ENCODE measurements at places on chromosomes 4 and X.

DNA sequence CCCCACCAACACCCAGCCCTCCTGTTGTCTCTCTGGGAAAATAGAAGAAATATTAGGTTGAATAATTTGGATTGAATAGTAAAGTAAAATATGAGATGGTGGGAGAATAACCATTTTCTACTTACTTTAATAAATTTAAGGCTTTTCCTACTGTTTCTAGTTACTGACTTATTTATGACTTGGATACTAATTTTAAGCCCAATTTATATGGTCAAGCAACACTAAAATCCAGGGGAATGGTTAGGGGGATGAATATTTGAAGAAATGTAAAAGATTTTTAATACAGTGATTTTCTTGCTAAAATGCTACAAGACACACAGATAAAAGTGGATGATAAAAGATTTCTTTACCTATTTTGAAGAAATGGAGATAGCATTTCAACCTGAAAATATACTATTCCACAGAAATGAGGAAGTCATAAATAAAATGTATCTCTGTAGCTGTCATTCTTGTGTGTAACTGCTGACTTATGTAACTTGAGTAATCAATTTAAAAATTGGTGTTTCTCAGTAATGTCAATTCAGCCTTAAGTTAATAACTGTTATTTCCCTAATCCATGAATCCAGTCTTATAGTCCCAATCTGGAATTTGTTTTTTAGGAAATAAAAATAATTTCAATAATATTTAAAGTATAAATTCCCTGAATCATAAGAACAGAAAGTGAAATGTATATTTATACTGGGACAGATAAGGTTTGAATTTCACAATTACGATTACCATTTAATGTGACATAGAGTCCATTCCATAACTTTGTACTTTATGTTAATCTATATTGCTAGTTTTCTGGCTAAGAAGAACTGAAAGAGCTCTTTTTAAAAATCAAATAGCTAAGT is 24.3 kb upstream of the IL2 start:
- no peak for DNase-seq

GRCh38 chr4:40730091-40730679 is 19.6 kb upstream of the NSUN7 start:
- no peak for DNase-seq

DNA sequence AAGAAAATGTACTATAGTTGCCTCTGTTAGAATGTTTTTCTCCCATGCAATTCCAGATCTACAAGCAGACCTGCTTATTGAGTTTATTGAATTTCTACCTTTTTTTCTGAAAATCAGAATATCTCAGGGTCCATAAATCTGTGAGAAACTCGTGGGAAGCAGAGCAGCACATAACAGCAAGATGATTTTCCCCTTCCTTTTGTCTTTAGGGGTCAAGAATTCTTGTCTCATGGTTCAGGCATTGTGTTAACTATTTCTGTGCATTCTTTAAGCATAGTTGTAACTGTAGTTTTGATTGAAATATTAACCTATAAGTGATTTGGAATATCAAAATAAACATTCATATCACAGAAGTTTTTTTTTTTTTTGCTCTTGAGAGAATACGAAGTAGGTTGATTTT is 11.4 kb downstream of the EDNRA start:
- no peak for DNase-seq

DNA sequence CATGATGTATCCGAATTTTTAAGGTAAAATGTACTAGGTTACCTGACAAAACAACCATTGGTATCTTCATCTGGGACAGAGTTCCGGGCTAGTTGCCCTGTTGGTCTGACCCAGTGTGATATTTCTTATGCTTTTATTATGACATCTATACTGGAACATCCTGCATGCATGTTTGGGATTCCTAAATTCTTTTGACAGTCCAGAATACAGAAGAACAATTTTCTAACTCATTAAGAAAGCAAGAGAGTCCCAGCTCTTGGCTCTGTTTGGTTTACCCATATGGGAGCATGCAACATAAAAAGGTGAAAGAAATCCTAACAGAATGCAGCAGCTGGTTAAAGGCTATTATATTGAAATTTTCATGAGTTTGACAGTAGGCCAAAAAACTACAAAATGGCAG is 247.7 kb upstream of the FTHL17 start:
- DNase-seq = no peak

DNA sequence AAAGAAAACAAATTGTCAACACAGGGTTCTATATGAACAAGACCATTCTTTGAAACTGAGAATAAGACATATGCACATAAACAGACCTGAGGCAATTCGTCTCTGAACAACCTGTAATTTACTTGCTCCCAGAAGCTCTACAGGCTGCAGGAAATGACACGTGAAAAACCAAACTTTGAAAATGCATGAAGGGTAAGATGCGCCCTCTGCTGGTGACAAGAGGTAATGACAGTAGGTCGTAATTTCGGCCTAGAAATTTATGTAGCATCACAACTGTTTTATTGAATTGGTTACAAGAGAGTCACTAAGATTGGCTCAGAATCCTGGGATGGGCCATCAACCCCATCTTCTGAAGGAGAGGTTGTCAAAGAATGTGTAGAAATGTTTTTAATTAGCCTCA is 276.5 kb downstream of the PPP4R3C start:
- no peak for DNase-seq

DNA sequence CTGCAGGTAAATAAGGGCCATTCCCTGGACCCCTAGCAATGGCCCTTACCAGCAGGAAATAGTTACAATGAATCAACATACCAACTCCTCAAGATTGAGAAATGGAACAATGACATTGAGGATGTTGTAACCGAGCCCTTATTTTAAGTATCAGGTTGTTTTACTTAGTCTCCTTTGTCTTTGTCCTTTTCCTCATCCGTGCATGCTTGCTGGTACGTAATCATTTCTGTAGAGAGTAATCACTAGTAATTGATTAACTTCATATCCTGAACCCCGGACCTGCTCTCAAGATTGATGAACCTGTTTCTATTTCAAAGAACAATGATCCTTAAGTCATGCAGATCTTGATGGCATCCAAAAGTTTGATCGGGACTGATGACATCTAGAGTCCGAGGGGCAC is 98.6 kb upstream of the LANCL3 start:
- DNase-seq = no peak

GRCh38 chr4:186201535-186202230 is 10.3 kb downstream of the CYP4V2 start:
- no peak for DNase-seq

DNA sequence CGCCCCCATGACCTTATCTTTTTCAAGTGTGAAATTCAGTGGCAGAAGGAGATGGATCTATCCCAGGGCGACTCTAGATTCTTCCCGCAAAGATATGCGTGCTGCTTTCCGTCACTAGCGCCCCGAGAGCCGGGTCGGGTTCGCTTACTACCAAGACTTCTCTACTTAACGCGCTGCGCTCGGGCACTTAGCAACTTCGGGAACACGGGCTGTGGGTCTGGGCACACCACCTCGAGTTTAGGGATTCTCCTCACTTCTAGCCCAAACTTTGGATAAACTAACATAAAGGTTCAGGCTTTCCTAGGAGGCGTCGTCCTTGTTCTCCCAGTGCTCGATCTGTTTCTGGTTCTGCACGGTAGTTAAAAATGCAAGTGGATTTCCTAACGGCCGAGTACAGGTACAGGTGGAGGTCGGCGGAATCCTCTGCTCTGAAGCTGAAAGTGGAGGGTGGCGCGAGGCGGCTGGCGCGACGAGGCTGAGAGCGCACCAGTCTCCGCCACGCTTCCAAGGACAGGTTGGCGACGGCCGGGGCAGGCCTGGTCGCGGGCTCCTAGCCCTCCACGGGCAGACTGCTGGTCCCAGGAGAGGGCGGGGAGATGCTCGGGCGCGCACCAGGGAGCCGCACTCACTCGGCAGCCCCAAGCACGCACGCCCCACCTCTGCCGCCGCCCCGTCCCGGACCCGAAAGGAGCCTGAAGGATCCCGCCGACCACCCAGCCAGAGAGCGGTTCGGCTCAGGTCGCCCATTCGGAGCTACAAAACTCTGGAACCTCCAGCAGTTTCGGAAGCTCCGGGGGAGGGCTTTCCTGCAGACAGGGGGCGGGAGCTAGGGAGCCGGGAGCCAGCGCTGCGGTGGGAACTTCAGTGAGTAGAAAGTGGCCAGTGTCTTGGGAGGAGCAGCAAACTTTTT is 100.8 kb upstream of the TENM3 start:
- DNase-seq = peak; percentile 3

GRCh38 chr4:98517218-98518021 is 141.0 kb downstream of the TSPAN5 start:
- DNase-seq = no peak

DNA sequence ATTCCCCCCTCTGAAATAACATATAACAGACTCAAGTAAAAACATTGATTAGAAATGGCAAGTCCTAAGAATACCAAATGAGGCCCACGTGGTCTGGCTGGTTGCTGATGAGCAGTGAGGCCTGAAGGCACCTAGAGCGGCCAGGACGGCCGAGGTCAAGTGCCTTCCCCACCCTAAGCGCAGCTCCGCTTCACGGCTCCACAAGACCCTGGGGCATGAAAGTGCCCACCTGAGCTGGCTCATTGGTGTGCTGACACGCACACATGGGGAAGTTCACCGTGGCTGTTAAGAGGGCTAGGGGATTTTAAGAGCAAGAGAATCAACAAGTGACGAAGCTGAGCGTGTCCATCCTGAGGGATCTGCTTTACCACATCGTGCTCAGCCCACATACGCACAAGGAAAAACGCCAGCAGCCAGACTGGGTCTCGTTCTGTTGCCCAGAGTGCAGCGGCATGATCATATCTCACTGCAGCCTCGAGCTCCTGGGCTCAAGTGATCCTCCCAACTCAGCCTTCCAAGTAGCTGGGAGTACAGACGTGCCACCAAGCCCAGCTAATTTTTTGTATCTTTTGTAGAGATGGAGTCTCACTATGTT is 22.4 kb downstream of the DCTD start:
- no peak for DNase-seq

DNA sequence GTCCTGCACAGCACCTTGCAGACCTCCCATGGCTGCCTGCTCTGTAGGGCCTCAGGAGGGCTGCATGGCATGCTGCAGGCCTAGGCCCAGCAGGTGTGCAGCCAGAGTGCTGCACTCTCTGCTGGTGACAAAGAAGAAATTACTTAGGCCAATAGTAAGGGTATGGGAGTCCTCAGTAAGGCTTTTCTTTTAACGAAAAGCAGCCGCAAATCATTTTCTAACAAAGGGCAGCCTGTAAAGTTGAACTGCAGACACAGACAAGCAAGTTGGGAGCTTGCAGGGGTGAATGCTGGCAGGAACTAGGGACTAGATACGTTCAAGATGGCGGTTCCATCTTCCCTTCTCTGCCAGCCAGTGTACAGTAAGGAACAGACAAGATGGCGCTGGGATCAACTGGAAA is 22.4 kb upstream of the UBA6 start:
- DNase-seq = no peak

DNA sequence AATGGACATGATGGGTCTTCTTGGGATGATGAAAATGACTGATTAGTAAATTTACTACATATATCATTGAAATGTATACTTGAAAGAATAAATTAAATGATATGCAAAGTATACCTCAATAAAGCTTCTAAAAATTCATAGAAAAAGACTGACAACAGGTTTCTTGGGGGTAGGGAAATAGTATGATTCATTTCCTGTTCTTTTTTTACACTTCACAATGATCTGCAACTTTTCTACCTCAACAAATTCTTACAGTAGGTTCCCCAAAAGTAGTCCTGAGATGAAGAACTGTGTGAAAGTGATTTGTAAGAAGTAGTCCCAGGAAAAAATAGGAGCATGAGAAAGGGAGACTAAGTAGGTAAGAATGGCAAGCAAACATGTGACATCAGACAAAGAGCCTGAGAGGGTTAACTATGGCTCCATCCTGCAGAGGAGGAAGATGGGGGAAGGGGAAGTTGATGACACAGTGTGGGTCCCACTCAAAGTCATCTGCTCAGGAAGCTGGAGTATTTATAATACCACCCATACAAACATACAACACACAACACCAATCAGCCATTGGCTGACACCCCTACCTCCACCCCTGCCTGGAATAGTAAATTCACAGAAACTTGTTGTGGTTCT is 73.9 kb downstream of the ARHGAP6 start:
- no peak for DNase-seq

DNA sequence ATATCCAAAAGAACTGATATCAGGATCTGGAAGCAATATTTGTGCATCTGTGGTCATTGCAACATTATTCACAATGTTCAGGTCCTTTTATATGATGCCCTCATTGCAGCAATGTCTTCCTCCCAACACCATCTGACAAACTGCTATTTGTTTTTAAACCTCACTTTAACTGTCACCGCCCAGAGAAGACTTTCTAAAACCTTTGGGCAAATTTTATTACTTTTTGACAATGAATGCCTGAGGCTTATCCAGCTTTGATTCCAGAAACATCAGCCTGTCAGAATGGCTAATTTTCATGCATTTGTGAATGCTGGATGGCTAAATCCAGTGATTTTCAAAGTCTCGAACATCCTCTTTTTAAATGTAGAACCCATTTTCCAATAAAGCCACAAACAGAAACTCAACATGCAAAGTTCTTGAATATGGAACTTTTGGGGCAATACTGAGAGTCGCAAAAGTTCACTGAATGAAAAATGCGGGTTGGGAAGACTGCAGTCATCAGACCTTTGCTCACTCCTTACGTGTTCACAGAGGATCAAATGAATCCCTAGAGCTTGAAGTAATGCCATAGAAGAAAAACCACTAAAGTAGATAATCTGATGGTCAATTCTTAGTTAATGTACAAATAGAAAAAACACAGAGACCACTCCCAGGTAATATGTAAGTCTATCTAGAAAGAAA is 10.5 kb downstream of the FGB start:
- DNase-seq = no peak

DNA sequence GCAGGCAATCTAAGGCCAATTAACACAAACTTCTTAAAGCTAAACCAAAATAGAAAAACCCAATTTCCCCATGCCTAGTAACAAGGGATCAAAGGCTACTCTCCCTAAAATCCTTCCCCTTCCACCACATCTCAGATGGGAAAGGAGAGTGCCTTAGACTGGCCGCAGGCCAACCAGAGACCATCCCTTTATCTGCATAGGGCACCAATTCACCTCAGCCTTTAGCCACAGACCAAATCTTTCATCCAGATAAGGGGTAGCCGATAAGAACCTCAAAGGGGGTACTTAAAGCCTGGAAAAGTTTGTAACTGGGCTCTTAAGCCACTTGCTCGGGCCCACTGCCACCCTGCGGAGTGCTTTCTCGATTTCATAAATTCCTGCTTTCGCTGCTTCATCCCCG is 68.3 kb downstream of the TEX13C start:
- no peak for DNase-seq

DNA sequence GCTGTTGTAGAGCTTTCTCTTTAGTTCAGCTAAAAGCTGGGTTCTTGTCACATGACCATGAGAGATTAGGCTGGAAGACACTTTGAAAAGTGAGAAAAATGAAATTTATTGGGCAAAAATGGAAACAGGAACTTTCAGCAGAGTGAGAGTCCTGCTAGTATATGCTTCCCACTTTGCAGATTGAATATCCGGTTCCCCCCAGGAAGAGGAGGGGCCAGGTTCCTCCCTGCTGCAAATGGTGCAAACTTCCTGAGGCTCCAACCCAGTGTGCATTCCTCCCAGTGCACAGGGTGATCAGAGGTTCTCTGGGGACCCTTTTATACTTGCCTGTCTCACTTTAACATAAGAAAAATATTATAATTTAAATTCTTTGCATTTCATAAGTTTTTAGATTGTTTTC is 119.9 kb upstream of the SPIN4 start:
- DNase-seq = no peak
